ENCODE measurements at places on chromosomes 13 and 19. TPM values are rescaled to one million over a fixed set of nuclear protein-coding genes. Genes with fewer than 3 reads are reported as not detected.

FGF22 gene
- 0.61 TPM for total RNA-seq

HSPB6 gene
- 0.27 TPM for total RNA-seq

SLC17A7 gene
- 0.75 TPM for total RNA-seq

CNMD gene
- total RNA-seq: not detected

NKG7 gene
- not detected for total RNA-seq

GRK1 gene
- not detected for total RNA-seq

TRAPPC5 gene
- 95.2 TPM for total RNA-seq

TRPM4 gene
- total RNA-seq: 8.2 TPM

CGB5 gene
- total RNA-seq: 0.23 TPM

MBD3L3 gene
- not detected for total RNA-seq
